Activated CD4-positive, alpha-beta T cell treated with anti-CD3 and anti-CD28 coated beads for 36 hours (primary cell): ENCODE measurements at places on chromosomes 12 and 14. TPM values are rescaled to one million over a fixed set of nuclear protein-coding genes. Genes with fewer than 3 reads are reported as not detected.

GRCh38 chr12:90936230-90937005 is 18.6 kb downstream of the CCER1 start:
- H3K36me3 ChIP-seq, result no peaks in the 10 kb centered on the region
- peaks cover 18% of the 10 kb centered on the region for H3K27me3 ChIP-seq
- peak; percentile 14 for DNase-seq
- H3K4me3 ChIP-seq, result no peak overlapping the region
- no peak overlapping the region for H3K27ac ChIP-seq
- H3K4me1 ChIP-seq, result no peaks in the 10 kb centered on the region

Gene ZDHHC22
- not detected for total RNA-seq

Gene RD3L
- total RNA-seq, result not detected

DNA sequence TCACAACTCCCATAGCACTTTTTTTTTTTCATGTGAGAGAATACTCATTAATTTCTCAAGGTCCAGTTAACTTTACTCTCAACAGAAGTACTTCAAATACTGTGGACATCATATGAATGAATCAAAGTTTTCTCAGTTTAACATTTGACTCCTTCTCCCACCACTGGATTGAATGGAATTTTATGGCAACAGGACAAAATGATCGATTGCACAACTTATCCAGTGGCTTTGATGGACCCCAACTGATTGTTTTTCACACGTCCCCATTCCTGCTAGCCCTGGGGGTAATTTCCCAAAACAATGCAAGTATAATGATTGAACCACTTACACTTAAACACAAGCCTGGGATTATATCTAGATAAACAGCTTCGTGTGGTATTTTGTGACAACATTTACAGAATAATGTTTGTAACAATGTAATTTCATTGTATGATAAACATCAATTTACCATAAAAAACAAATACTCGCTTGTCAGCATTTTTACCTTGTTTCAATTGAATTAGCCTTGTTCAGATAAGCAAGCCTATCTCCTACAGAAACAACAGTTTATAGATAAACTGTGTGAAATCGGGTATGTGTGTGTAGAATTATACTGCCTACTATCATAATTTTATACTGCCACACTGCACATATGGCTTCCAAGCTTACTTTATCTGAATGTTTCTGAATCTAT is 60.9 kb downstream of the SOX5 start:
- no peaks in the 10 kb centered on the region for H3K4me1 ChIP-seq
- no peak overlapping the region for H3K27ac ChIP-seq
- H3K36me3 ChIP-seq, result no peaks in the 10 kb centered on the region
- no peak overlapping the region for H3K4me3 ChIP-seq
- no peaks in the 10 kb centered on the region for H3K27me3 ChIP-seq
- no peak for DNase-seq

GRCh38 chr12:50047693-50048250 is 9.6 kb upstream of the ASIC1 start:
- no peak overlapping the region for H3K27ac ChIP-seq
- peaks cover 19% of the 10 kb centered on the region for H3K4me1 ChIP-seq
- DNase-seq, result no peak
- H3K36me3 ChIP-seq, result no peaks in the 10 kb centered on the region
- H3K27me3 ChIP-seq, result peaks cover 35% of the 10 kb centered on the region
